ENCODE measurements at places on chromosomes 12 and 14. TPM values are rescaled to one million over a fixed set of nuclear protein-coding genes. Genes with fewer than 3 reads are reported as not detected.

- no peak overlapping the region for H3K4me3 ChIP-seq
- no peak overlapping the region for H3K27ac ChIP-seq
- no peaks in the 10 kb centered on the region for H3K4me1 ChIP-seq
- no peak for DNase-seq
- H3K36me3 ChIP-seq, result no peaks in the 10 kb centered on the region
Observed at GRCh38 chr14:56150645-56151345, 32.6 kb downstream of the PELI2 start.

SLC17A8 gene
- not detected for total RNA-seq

DNA sequence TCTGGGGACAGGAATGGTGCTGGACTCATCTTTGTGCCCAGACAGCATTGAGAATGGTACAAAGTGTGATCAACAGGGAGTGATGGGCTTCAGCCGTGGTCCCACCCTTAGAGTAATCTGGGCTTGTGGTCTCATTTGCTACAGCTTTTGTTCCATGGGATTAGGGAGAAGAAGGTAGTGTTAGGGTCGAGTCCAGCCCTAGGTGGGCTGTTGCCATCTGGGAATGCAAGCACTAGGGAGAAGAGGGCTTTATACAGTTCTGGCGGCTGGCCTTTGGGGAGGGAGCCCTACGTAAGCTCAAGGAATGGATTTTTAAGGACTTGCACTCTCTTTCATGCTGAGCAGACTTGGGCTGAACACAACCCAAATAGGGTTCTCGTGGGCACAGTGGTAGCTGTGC, 4.9 kb downstream of the PLEKHG3 start:
- no peaks in the 10 kb centered on the region for H3K36me3 ChIP-seq
- no peak for DNase-seq
- no peaks in the 10 kb centered on the region for H3K27me3 ChIP-seq
- H3K4me3 ChIP-seq, result no peak overlapping the region

DNA sequence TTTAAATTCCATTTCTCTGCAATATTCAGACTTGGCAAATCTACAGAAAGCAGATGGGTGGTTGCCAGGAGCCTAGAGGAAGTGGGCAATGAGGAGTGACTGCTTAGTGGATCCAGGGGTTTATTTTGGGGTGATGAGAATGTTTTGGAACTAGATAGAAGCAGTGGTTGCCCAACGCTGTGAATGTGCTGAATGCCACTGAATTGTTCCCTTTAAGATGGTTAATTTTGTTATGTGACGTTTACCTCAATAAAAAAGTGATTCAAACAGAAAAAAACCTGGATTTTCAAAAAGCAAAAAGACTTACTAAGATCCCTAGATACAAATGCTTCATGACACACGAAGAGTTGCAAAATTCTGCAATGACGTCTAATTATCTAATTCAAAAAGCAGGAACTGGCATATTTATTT, 34.2 kb downstream of the DAO start:
- H3K4me1 ChIP-seq, result no peaks in the 10 kb centered on the region
- DNase-seq, result peak; percentile 35
- H3K27me3 ChIP-seq, result no peaks in the 10 kb centered on the region
- no peak overlapping the region for H3K4me3 ChIP-seq

DNA sequence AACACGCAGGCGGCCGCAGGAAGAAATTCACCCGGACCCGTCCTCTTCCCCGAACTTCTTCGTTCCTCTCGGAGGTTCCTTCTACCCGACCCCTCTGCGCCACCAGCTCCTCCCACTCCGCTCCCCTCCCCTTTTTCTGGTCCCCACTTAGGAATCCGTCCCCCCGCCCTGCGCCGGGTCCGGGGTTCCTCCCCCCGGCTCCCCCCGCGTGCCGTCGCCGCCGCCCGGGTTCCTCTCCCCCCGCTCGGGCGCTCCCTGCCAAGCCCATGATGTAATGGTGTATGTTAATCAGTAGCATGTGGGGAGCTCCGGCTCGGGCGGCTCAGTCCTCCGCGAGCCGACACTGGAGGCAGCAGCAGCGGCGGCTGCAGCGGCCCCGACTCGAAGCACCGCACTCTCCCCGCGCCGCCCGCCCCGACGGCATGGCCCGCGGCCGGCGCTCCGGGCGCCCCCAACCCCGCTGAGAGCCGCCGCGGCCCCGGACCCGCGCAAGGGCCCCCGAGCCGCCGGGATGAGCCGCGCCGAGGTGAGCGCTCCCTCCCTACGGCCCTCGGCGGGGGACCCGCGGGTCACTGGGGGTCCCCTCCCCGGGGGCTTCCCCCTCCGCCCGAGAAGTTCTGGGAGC, 1.0 kb upstream of the SAMD4A start:
- no peaks in the 10 kb centered on the region for H3K36me3 ChIP-seq
- peak overlapping the region; percentile 93 for H3K4me3 ChIP-seq
- H3K27ac ChIP-seq, result peak overlapping the region; percentile 100
- DNase-seq, result peak; percentile 98

GRCh38 chr12:65339161-65339560, 60.7 kb downstream of the MSRB3 start:
- no peaks in the 10 kb centered on the region for H3K4me1 ChIP-seq
- no peaks in the 10 kb centered on the region for H3K27me3 ChIP-seq
- H3K36me3 ChIP-seq, result no peaks in the 10 kb centered on the region
- no peak overlapping the region for H3K4me3 ChIP-seq
- DNase-seq, result no peak
- H3K27ac ChIP-seq, result no peak overlapping the region

DNA sequence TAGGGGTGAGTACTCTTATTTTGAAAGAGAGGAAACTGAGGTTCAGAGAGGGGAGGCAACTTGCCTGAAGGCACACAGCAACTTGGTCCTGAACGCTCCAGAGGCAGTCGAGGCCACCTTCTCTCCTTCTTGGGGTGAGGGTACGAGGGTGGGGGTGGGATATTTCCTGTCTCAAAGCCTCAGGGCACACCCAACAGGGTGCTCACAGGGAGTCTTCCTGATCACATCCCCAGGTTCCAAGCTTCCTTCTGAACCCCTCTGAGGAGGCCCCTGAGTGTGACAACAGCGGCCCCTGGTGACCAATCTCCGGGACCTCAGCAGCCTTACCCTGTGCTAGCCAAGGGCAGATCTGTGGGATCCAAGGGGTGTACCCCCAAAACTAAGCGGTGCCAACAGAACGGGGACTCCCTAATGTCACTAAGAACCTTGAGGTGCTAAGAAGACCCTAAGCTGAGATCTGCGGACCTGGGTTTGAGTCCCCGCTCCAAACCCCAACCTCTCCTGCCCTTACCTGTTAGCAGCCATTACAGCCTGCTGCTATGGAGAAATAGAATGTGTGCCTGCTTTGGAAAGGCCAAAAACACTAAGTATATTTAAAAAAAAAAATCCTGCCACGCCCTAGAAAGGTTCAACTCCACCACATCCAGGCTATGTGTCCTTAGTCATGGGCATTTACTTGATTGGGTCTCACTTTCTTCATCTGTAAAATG, 57.9 kb downstream of the TRPV4 start:
- H3K27me3 ChIP-seq, result no peaks in the 10 kb centered on the region
- no peak overlapping the region for H3K27ac ChIP-seq

DNA sequence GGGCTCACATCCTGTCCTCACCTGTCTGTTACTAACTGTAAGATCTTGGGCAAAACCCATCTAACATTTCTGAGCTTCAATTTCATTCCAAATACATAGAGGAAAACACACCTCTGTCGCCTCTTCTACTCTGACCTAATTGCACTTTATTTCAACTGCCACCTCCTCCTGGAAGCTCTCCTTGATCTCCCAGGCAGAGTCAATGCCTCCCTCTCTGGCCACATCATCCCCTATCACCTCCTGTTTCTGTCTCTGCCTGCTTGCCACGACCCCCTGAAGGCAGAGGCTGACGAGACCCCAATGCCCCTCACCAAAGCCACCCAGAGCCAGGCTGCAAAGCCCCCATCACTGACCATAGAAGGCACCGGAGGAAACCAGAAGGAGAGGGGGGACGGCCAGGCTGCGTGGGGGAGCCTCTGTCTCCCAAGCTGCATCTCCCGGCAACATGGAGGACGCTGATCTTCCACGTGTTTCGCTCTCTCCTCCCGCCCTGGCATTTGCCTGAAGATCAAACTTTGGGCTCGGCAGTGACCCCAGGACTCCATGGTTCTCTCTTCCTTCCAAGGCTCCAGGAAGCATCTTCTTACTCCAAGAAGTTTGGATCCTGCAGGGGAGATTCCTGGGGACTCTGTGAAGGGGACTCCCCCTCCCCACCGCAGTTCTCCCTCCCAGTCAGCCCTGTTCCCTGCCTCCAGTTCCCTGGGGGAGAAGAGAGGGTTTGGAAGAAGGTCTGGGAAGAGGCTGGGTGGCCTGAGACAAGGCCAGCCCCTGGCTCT, 50.1 kb upstream of the BCL11B start:
- no peaks in the 10 kb centered on the region for H3K4me1 ChIP-seq
- DNase-seq, result no peak
- H3K4me3 ChIP-seq, result no peak overlapping the region
- H3K27me3 ChIP-seq, result no peaks in the 10 kb centered on the region

Measured in uterus (tissue), 4 donors.